ENCODE measurements at places on chromosomes 4 and X. TPM values are rescaled to one million over a fixed set of nuclear protein-coding genes. Genes with fewer than 3 reads are reported as not detected.

Gene TCEAL6
- not detected for total RNA-seq

Gene ZNF330
- 49.1 TPM for total RNA-seq

Gene CENPE
- total RNA-seq: 31.3 TPM

Gene TMPRSS11B
- total RNA-seq: not detected
